ENCODE measurements at places on chromosomes 11 and 22. TPM values are rescaled to one million over a fixed set of nuclear protein-coding genes. Genes with fewer than 3 reads are reported as not detected.

CABP4 gene
- not detected for total RNA-seq

INPP5J gene
- total RNA-seq, result 5.2 TPM

SLC22A6 gene
- not detected for total RNA-seq

DNA sequence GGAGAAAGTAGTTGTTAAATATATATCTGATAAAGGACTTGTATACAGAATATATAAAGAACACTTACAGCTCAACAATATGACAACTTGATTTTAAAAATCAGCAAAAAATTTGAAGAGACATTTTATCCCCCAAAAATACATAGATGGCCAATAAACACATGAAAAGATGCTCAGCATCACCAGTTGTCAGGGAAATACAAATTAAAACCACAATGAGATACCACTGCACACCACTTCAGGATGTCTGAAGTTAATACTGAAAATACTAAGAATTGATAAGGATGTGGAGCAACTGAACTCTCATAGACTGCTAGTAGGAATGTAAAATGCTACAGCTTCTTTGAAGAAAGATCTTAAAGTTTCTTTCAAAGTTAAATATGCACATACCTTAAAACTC lies 49.2 kb downstream of the KREMEN1 start:
- no peak for DNase-seq

- no peak for DNase-seq
Measured at GRCh38 chr11:114738954-114739353, 60.6 kb downstream of the NXPE2 start.

DNA sequence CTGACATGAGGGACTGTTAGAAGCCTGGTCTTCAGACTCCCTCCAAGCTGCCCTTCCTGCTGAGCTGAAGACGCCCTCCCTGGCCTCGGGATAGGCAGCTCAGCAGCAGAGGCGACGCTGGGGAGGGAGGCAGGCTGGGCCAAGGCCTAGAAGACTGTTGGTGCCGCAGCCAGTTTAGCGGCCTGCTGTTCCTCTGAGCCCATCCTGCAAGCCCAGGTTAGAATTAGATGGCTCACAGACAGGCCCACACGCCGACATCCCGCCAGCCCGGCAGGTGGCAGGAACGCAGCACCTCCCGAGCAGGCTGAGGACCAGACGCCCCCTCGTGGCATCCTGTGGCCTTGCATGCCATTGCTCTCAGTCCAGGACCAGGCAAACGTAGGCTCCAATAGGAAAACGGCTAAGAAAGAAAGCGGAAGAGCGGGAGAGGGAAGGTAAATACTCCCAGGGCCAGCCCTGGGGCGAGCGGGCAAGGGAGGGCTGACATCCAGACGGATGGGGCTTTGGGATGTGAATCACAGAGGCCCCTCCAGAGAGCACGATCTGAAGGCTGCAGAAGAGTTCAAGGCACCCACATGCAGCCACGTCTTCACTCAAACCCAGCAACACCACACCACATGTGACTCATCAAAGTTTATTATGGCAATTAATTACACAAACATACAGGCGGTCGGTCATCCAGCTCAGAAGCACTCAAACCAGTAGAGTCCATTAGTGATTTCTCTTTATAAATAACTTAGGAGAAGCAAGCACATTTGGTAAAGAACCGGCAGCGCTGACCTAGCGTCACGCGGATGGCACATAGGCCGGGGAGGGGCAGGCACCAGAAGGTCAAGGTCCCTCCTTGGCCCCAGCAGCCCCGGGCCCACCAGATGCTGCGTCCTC lies 27.6 kb downstream of the CD5 start:
- no peak for DNase-seq

DNA sequence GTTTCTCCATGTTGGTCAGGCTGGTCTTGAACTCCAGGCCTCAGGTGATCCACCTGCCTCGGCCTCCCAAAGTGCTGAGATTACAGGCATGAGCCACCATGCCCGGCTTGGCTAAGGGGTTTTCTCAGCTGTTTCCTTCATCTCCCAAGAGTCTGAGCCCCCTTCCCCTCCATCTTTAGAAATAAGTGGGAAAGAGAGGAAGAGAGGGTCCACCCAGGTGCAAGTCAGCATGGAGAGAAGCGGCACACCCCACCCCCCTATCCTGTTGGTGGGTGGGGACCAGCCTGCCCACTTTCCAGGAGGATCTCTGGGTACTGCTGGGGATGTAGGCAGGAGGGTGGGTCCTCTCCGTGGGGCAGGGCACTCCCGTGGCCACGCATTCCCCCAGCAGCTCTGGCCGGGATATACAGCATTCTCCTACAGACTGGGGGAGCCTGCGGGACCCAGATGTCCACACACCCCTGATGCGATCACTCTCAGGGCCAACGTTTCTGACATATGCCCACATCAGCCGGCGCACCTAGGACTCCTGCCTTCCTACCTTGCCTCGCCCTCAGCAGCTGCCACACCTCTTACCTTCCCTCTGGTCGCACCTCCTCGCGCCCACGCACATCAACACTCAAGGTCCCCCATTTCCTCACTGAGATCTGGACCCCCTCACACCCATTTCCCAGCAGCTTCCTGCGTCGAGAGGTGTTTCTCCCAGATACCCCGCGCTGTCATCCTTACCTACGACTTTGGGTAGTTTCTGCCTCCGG lies 8.9 kb downstream of the SCARF2 start:
- DNase-seq, result peak; percentile 81

DNA sequence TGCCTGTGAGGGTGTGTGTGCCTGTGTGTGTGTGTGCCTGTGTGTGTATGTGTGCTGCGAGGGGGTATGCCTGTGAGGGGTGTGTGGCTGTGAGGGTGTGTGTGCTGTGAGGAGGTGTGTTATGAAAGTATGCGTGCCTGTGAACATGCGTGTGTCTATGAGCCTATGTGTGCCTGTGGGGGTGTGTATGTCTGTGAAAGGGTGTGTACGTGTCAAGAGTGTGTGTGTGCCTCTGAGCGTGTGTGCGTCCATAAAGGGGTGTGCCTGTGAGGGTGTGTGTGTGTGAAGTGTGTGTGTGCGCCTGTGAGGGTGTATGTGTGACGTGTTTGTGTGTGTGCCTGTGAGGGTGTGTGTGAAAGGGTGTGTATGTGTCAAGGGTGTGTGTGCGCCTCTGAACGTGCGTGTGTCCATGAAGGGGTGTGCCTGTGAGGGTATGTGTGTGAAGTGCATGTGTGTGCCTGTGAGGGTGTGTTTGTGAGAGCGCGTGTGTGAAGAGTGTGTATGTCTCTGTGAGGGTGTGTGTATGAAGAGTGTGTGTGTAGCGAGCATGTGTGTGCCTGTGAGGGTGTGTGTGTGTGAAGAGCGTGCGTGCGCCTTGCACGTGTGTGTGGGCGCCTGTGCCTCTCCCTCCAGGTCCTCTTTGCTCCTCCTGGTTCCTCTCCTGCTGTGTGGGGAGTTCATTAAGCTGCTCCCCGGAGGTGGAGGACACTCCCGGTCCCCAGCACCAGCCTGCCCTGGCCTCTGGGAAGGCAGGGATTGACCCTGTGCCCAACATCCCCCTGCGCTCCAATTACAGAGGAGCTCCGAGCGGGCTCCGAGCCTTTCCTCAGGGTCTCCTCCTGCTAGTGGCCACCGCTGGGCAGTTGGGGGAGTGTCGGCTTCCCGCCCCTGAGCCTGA lies 53.3 kb downstream of the CACNA1I start:
- no peak for DNase-seq

DNA sequence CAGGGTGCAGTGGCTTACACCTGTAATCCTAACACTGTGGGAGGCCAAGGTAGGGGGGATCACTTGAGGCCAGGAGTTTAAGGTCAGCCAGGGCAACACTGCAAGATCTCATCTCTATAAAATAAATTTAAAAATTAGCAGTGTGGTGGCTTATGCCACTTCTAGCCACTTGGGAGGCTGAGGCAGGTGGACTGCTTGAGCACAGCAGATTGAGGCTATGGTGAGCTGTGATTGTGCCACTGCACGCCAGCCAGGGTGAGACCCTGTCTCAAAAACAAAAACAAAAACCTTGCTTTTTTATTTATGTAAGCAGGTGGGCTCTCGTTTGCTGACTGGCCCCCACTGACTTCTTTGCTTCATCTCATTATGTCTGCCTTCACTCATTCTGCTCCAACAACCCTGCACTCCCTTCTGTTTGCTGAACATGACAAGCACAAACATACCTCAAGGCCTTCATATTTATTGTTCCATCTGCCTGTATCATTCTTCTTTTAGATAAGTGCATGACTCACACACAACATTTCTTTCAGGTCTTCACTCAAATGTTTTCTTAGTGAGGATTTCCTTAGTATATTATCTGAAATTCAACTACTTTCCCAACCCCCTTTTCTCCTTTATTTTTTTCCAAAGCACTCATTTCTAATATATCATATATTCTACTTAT lies 32.4 kb upstream of the CLNS1A start:
- no peak for DNase-seq

- DNase-seq, result no peak
Measured at GRCh38 chr11:128235958-128236357, 351.4 kb downstream of the ETS1 start.

DNA sequence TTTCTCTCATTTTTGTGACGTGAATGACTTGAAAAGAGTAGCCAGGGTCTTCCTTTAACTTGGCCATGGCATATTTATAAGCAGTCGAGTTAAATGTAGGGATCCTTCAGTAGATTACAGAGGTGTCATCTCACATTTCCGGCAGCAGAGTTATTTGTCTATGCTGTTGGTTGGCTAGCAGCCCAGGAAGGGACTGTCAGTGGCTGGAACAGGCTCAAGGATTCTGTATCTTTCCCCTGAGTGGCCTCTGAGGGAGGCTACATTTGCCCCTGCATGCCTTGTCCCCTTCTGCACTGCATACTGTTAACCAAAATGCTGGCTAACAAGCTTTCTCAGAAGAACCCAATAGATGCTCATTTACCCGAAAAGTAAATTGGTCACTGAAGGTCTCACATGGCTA lies 187.6 kb downstream of the PGR start:
- DNase-seq, result no peak

DNA sequence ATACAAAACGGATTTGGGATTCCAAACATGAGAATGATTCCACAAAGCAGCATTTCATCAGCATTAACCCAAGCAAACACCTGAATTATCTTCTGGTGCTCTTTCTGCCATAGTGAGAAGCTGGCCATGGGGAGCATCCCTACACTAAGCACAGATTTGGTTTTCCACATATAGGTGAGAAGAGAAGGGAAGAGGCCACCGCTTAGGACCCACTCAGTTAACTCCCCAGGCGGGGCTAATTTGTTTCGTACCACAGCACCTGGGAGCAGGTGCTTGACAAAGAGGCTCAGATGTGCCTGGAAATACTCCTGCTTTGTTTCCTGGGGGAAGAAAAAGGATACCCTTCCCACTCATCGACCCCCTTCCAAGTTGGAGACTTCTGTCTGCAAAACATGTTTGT lies 64.2 kb downstream of the RAB30 start:
- no peak for DNase-seq

GRCh38 chr11:61826930-61827570 lies 1.1 kb upstream of the FADS2 start:
- DNase-seq, result no peak

DNA sequence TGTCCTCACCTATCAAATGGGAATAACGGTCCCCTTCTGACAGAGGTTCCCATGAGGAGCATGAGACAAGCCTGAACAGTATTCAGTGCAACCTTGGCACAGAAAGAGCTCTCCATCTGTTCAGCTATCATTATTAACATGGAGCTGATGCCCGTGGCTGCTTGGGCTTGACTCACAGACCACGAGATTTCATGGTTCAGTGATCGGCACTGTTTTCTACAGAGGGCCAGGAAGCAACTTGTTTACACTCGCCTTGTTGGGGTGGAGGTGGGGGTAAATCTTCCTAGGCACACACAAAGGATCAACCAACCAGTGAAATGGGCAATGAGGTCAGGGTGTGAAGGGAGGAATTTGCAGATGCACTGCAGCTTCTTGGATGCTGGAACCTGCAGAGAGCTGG lies 88.2 kb downstream of the CWC15 start:
- DNase-seq, result no peak

DNA sequence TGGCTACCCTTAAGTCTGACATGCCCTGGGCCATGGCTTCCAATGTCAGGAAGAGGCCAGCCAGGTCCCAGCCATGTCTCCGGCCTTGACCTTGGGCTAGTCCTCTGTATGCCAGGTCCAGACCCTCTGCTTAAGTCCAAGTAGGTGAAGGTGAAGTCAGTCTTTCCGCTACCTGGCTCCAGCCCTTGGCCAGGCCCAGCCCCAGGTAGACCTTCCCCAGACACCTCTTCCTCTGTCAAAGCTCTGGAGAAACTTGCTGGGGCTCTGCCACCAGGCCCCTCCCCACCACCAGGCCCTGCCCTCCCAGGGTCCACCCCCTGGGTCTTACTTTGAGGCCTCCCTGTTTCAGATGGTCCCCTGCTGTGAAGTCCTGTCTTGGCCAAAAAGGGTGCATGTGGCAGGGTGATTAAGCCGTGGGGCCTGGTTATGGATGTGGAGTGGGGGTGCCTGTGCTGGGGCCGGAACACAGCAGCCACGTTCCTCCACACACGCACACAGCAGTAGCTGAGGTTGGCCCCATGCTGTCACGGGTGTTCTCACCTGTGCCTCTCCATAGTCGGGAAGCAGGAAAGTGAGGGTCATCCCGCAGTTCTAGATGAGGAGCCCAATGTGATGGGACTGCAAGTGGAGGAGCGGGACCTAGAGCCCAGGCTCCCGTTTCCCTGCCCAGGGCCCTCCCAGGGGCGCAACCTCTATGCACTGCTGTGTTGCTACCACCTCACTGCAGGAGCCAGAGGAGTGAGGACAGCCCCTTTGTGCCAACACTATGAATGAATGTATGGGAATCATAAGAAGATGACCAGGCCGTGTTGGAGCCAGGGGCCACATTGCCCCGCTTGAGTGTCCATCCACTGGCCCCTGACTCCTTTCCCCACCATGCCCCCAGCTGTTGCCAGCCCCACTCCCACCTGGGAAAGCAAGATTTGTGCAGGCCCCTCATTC lies 72.2 kb downstream of the LINC01488 start:
- DNase-seq, result peak; percentile 64

DNA sequence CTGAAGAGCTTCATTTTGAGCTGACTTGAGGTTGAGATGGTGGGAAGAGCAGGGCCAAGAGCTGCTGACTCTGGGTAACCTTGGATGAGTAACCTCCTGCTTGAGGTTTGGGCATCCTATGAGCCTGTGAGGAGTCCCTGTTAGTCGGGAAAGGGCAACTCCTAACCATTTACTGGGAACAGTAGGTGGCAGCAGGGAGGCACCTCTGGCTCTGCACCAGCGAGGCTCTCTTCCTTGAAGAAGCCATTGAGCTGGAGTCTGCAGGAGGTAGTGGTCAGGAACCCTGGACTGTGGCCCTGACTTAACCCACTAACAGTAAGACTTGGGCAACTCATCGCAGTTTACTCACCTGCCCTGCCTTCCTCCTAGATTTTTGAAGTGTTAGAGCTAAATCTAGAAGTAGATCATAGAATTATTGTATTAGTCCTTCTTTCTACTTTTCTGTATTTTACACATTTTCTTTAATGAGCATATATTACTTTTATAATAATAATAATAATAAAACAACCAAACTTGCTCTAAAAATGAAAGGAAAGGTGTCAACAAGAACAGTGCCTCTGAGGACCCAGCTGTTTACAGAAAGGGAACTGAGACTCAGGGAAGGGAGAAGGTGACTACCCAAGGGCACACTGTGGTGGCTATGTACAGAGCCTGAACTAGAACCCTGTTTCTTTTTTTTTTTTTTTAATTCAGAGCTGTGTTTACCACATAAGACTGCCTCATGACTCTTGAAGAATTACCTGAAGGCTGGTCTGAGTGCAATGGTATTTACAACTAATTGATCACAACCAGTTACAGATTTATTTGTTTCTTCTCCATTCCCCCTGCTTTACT lies 47.5 kb downstream of the MEI1 start:
- no peak for DNase-seq

Data from chondrocyte (in vitro differentiated cells).